Effector CD4-positive, alpha-beta T cell (primary cell): ENCODE measurements at places on chromosomes 1 and 21.

DNA sequence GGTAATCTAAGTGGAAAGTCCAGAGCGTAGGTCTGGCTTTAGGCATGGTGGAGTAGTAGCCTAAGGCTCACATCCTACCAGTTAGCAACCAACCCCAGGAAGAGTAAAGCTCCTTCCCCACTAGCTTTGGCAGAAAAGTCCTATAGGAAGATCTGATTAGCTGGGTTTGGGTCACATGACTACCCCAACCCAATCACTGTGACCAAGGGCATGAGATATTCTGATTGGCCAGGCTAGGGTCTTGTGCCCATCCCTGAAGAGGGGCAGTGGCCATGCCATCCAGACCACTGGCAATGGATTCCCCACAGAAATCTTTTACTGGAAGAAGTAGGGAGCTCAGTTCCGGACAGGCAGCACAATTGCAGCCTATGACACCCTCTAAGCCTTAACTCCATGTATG, 58.6 kb upstream of the CD34 start:
- DNase-seq: no peak

DNA sequence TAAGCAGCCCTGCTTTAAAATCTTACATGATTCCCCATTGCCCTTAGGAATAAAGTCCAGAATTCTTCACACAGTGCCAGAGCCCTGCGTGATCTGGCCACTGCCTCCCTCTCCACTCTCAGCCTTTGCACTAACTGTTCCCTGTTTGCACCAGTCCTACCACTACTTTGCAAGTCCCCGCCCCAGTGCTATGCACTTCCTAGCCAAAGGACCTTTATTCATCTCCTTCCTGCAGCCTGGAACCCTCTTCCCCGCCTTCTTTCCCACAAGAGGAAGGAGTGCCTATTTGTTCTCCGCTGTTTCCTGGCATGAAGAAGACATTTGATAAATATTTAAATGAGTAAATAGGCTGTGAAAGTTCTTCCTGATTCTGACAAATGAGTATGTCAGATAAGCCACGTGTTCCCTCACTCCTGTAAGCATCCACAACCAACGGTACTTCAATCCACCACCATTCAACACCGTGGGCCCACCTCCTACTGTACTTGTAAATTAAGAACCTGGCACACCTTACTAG, 23.9 kb downstream of the CAPN8 start:
- no peak for DNase-seq

DNA sequence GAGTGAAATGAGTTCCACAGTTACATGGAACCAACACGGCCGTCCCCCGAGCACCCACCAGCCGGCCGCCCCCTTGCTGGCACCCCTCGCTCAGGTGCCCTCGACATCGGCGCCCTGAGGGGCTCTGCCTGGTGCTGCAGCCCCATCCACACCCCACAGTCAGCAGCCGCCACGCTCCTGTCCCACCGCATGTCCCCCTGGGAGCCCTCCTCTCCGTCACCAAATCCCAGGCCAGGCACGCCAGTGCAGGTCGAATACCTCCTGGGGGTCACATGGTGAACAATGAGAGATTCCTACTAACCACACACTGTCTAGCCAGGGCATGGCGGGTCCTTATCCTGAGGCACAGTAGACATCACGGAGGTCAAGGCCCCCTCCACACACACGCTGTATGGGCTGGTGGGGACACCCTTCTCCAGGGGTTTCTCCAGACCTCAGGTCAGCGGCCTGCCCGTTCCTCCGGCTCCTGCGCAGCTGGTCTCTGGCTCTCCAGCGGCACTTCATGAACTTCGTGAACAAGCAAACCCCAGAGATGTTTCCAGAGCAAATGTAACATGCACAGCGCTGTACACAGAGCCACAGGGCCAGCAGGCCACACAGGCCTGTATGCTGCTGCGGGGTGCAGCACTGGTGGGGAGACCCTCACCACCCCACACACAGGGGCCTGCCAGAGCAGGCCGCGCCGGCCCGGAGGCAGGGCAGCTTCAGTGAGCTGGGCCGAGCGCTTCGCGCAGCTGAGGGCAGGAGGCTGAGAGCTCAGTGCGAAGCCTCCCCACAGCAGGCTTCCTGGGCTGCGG, 21.8 kb downstream of the POFUT2 start:
- DNase-seq: no peak

GRCh38 chr1:70915258-70916033, 132.2 kb downstream of the PTGER3 start:
- DNase-seq: no peak

GRCh38 chr1:115842948-115843347, 2.0 kb upstream of the NHLH2 start:
- DNase-seq: no peak

DNA sequence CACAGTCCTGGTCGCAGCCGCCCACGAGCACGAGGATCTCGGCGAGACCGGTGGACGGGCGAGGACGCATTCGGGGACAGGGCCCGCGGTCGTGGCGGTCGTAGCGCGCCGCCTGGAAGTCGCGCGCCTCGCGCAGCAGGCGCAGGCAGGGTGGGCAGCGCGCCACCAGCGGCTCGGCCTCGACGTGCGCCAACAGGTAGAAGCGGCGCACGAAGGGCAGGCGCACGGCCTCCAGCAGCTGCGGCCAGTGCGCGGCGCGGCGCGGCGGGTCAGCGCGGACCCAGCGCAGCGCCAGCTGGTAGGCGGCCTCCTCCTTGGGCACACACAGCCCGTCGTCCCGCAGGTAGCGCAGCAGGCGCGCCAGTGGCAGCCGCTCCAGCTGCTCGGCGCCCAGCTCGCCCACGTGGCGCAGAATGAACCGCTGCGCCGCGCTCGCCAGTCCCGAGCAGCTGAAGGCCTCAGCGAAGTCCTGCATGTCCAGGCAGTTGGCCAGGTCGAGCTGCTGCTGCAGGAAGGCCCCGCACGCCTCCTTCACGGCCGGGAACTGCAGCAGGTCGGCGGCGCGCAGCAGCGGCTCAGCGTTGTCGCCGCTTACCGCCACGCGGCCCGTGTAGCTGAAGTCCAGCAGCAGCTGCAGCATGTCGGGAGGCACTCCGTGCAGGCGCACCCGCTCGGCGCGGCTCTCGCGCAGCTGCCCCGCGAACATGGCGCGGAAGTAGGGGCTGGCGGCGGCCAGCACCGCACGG, 573 bp downstream of the KLHL21 start:
- no peak for DNase-seq

GRCh38 chr1:187275985-187276575, 447.3 kb downstream of the PLA2G4A start:
- no peak for DNase-seq

GRCh38 chr1:53781654-53782053, 42.7 kb upstream of the GLIS1 start:
- no peak for DNase-seq

DNA sequence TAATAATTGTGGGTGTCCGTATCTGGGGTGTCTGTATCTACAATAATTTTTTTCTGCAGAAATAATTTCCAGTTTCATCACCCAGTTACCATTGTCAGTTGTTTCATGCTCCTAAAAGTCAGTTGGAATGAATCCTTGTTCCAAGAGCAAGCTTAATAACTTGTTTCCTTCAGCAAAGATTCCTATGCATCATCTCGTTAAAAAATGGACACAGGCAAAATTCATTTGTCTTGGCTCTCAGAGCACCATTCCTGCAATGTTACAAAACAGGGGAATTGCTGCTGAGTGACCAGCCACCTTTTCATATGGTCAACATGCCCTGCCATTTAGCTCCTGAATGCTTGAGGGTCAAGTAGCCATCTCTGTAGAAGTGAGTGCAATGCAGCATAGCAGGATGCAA, 393.4 kb downstream of the KCNT2 start:
- DNase-seq: no peak

- DNase-seq: no peak
Observed at GRCh38 chr1:30290581-30290980, 432.8 kb downstream of the MATN1 start.

GRCh38 chr1:43292216-43292615, 6.8 kb upstream of the C1orf210 start:
- DNase-seq: no peak

DNA sequence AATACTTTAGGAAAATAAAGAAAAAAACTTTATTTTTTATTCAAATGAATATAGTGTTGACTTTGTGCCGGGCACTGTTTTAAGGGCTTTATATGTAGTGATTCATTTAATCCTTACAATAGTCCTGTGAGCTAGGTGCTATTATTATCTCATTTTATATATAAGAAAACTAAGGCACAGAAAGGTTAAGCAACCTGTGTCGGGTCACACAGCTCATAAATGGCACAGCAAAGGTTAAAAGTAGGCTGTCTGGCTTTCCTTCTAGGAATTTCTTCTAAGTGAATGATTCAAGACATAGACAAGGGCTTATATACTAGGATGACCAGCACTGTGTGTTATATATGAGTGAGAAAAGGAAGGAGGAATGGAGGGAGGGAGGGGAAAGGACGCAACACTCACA, 35.4 kb downstream of the SEC16B start:
- no peak for DNase-seq

- no peak for DNase-seq
Observed at GRCh38 chr21:25956993-25957714, 213.4 kb downstream of the APP start.

GRCh38 chr1:58572690-58573089, 4.4 kb downstream of the TACSTD2 start:
- no peak for DNase-seq

- no peak for DNase-seq
Observed at GRCh38 chr1:169312084-169312954, 55.3 kb downstream of the NME7 start.

GRCh38 chr1:41245659-41246058, 3.6 kb upstream of the SCMH1 start:
- no peak for DNase-seq

GRCh38 chr1:209062863-209063262, 520.7 kb upstream of the CAMK1G start:
- no peak for DNase-seq

DNA sequence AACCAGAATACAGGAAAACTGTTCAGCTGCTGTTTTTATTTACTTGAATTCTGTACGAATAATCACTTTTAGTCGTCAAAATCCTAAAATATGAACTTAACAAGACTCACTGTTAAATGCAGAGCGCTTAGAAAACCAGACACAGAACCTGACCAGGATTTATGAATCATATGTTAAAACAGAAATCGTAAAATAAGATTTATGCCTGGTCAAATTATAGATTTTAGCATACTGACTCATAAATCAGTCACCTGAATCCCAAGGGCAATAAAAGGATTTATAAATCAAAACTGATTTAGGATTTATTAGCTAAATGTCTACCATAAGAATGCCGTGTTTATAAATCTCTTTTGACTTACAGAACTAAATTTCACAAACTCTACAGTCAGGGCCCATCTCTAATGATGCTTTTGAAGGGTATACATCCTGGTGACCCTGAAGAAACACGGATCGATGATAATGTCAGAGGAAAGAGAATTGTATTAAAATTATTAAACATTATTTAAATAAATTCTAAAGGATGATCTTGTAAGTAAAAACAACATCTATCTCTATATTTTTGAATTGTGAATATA, 28.8 kb downstream of the CYYR1 start:
- no peak for DNase-seq

GRCh38 chr1:212106286-212106792, 70.8 kb downstream of the DTL start:
- no peak for DNase-seq

GRCh38 chr1:4980211-4980610, 325.8 kb downstream of the AJAP1 start:
- no peak for DNase-seq

- DNase-seq: no peak
Observed at GRCh38 chr1:14334336-14335176, 263.9 kb upstream of the KAZN start.

DNA sequence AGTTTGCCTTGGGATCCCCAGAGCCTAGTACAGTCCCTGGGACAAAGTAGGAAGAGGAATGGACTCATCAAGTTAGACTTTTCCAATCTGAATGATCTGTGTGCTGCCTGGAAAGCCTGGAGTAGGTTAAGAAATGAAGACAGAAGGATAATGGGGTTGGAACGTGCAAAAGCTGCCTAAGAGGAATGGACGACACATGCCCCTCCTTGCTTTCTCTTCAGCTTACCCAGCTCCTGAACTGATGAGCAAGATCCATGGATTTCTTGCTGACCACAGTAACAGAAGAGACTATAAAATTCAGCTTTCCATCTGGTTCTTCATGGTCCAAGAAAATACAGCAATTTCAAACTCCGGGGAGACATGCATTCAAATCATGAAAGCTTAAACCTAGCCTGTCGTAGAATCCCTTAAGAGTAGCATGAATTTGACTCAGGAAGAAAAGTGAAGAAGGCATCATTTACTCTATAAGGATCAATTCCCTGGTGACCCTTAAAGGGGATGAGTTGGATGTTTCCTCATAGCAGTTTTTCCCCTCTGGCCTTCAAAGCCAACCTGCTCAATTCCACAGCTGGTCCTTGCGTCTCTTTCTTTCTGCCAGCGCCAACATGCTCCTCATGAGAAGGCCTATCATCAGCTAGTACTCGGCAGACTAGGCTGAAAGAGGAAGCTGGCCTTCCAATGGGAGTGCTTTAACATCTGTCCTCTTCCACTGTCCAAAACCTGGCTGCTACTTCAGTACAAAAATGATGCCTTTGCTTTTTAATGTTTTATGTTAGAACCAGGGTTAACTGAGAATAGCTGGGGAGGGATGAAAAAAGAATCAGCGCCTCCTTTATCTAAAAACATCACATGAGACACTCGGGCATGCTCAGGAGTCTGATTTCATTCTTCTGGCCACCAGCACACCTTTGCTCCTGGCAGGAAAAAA, 5.7 kb upstream of the PEF1 start:
- DNase-seq: no peak

GRCh38 chr1:226676381-226676780, 62.7 kb downstream of the ITPKB start:
- no peak for DNase-seq

DNA sequence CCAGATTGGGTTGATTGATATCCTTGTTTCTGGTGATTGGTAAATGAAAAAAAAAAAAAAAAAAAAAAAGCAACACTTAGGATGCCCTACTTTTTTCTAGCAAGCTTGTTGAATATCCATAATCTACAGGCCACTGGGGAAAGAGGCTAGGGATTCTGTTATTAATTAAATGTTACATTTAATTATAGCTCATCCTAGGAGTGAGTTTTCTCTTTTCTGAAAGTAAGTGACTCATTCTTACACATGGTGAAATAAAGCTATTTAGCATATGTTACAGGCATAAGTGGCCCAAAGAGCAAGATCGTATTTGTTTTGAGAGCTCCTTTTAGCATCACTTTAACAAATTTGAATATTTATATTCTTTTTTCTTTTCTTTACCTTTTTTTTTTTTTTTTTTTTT, 94.5 kb downstream of the FNBP1L start:
- DNase-seq: no peak
